ENCODE measurements at places on chromosomes 16 and 17. TPM values are rescaled to one million over a fixed set of nuclear protein-coding genes. Genes with fewer than 3 reads are reported as not detected.

DNA sequence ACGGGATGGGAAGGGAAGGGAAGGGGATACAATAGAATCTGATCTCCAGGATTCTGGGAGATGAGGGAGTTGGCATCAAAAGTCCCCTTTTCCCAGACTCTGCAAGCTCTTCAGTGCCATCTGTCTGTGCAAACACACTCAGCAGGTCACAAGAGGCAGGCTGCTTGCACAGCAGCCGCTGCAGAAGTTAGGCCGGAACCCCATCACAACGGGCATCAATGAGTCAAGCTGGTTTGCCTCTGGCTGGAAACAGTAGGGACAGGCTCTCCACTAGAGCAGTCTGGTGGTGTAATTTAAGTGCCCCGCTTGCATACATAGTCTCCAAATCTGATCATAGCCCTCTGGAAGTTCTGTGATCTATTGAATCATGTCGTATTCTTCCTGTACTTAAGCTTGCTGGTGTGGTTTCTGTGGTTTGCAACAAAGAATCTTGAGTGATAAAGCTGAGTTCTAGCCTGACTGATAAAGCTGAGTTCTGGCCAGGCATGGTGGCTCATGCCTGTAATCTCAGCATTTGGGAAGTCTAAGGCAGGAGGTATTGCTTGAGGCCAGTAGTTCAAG, 33.7 kb upstream of the KDM8 start:
- DNase-seq = peak; percentile 88

DNA sequence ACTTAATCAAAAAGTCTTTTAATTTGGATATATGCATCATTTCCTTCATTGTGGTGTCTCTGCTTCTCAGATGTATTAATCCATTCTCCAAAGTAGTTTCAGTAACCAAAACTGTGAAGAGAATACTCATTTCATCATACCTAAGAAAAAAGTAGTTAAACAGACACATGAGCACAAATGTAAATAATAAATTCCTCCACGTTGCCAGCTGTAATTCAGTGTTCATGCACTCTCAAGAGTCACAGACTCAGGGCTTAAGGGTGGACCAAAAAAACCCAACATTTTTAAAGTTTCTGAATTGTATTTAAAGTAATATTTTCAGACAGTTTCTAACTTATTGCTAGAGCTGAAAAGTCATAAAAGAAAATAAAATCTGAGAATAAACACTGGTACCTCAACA, 19.0 kb downstream of the POLG2 start:
- DNase-seq = no peak

The UTS2R gene
- total RNA-seq = 0.46 TPM

DNA sequence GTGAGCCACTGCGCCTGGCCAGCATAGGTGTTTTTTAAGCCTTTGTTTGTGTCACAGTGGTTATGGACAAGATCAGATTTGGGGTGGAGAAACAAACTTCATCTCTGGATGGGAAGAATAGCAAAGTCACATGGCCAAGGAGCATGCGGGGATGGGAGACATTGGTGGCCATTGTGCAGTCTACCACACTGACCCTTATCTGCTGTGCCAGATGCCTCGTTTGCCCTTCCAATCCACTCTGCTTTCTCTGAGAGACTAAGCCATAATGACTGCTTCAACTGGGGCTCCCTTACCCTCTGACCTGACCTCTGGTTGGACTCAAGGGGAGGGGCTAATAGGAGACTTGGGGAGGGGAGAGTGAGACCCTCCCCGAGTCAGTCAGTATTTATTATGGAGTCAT, 166.8 kb downstream of the PRKCB start:
- DNase-seq = no peak

The PRR35 gene
- total RNA-seq = not detected

- peak; percentile 87 for DNase-seq
These were observed 4.8 kb upstream of the ITGA3 start for GRCh38 chr17:50051082-50051576.

The LHX1 gene
- total RNA-seq = 0.34 TPM

The CDH1 gene
- 5.2 TPM for total RNA-seq

GRCh38 chr17:45681706-45682105, 102.4 kb upstream of the CRHR1 start:
- DNase-seq = no peak

The MYH2 gene
- not detected for total RNA-seq

DNA sequence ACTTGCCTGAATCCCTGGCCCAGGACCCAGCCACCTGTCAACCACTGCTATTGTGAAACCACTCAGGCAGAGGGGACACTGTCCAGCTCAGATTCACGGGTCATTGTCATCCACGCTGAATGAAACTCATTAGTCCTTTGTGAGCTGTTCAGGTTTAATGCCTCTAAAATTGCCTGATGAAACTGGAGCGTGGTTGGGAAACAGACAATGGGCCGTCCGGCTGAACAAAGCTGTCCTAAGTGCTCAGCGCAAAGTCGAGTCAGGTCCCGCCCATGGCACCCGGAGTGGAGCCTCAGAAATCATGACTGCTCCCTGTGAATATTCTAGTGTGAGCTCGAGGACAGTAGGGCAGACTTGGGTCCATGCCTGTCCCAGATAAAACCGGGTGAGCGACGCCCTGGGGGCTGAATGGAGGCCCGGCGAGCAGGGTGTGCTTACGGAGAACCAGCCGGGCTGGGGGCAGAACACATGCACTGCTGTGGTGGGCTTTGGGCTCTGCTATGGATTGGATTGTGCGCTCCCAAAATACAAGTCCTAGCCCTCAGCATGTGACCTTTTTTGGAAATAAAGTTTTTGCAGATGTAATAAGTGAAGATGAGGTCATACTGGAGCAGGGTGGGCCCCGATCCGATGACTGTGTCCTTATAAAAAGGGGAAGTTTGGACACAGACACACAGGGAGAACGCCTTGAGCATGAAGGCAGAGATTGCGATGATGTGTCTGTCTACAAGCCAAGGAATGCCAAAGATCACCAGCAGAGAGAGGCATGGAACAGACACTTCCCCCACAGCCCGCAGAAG, 12.9 kb upstream of the CMIP start:
- DNase-seq = no peak

The TLCD2 gene
- total RNA-seq = 1.8 TPM

All from activated T-cell treated with anti-CD3 and anti-CD28 coated beads, Interleukin-2, amount 50 U/mL, for 72 hours (primary cell).